ENCODE measurements at places on chromosomes 16 and 17. TPM values are rescaled to one million over a fixed set of nuclear protein-coding genes. Genes with fewer than 3 reads are reported as not detected.

GRCh38 chr16:12811441-12812383 is 8.0 kb upstream of the CPPED1 start:
- DNase-seq = no peak

DNA sequence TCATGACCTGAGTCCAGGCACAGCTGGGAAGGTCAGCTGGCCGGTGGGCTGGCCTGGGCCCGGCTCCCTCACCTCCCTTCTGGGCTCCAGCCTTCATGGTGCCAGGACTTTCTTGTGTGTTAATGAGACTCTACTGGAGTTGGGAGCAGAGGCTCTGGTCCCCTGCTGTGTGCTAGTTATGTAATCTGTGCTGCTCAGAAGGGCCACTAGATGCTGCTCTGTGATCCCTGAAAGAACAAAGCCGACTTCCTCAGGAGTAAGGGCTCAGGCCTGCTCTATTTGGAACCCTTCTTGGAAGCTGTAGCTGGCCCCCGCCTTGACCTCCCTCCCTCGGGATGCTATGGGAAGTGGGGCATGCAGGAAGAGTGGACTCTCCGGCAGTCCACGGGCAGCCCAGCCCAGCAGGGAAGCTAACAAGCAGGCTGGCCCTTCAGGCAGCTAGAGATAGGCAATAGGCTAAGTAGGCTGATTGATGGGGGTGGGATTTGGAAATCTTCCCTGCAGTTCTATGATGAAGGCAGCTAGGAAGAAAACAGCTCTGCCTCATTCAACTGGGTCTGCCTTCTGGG is 3.3 kb upstream of the CDK5R1 start:
- DNase-seq = peak; percentile 92

KRTAP4-9 gene
- total RNA-seq = not detected

GRCh38 chr16:67953641-67954375 is 9.9 kb upstream of the LCAT start:
- DNase-seq = no peak

HSD17B2 gene
- total RNA-seq = not detected

AGRP gene
- not detected for total RNA-seq

GRCh38 chr17:57584050-57584551 is 161.0 kb downstream of the CCDC182 start:
- DNase-seq = no peak

HEATR9 gene
- not detected for total RNA-seq
